LHCN-M2 (cell line): ENCODE measurements at places on chromosomes 4 and X.

- no peak for DNase-seq
Measured at GRCh38 chr4:90293320-90293719, 166.1 kb downstream of the CCSER1 start.

GRCh38 chr4:85788604-85789003 is 313.7 kb downstream of the ARHGAP24 start:
- no peak for DNase-seq

DNA sequence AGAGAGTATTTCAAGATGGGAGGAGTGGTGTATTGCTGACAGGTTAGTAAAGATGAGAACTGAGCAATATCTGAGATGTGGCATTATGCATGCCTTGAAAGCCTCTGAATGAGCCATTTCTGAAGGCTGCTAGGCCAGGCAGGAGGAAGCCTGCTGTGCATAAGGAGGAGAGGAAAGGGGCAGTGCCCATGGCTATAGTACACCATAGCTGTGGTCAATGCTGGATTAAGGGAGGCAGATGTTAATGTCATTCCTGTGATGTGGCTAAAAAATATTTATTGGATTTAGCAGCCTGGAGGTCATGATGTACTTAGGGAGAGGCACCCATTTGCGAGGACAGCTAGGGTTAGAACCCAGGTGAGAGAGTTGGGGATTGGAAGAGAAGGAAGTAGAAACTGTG is 130.0 kb upstream of the LNX1 start:
- DNase-seq: peak; percentile 82

DNA sequence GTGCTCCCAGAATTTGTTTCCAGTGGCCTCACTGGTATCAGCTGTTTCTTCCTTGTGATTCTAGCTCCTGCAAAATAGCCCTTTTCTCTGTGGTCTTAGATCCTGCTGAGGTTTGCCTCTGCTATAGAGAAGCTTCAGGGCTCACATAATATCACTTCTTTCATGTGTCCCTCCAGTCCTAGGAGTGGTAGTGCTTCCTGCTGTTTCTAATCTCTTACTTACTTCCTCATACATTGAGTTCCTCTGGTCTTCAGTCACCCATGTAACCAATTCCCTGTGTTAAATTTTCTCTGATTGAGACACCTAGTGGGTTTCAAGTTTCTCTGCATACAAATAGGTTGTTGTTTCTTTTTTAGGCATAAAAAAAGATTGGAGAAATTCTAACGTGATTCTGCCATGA is 1567.9 kb downstream of the ARAP2 start:
- DNase-seq: no peak

- no peak for DNase-seq
Measured at GRCh38 chrX:68897118-68897945, 68.5 kb downstream of the EFNB1 start.

GRCh38 chr4:30744957-30745640 is 24.9 kb downstream of the PCDH7 start:
- DNase-seq: peak; percentile 69

DNA sequence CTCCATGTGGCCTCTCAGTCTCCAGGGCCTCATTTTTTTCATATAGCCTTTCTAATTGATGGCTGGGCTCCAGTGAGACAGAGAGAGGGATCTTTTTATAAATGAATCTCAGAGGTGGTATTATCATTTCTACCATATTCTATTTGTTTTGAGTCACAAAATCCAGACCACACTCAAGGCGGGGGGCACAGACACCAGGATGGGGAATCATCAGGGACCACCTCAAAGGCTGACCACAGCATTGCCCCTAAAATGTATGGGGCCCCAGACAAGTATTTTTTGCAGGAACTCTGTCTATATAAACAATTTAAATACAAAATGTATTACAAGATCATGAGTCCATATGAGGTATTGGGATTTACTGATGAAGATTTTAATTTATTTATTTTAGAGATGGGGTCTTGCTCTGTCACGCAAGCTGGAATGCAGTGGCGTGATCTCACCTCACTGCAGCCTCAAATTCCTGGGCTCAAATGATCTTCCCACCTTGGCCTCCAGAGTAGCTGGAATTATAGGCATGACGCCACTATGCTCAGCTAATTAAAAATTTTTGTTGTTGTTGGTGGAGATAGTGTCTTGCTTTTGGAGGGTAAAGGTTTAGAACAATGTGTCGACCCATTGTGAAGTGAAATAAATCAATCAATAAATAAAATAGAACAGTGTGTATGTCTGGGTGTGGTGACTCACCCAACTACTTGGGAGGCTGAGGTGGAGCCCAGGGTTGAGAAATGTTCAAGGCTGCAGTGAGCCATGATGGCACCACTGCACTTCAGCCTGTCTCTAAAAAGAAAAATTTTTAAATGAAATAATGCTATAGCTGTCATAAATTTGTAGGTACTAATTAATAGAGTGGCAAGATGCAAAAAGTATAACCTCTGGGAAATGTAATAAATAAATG is 29.4 kb downstream of the WDR13 start:
- DNase-seq: no peak

- DNase-seq: no peak
Measured at GRCh38 chr4:184898793-184899192, 73.0 kb upstream of the ACSL1 start.

DNA sequence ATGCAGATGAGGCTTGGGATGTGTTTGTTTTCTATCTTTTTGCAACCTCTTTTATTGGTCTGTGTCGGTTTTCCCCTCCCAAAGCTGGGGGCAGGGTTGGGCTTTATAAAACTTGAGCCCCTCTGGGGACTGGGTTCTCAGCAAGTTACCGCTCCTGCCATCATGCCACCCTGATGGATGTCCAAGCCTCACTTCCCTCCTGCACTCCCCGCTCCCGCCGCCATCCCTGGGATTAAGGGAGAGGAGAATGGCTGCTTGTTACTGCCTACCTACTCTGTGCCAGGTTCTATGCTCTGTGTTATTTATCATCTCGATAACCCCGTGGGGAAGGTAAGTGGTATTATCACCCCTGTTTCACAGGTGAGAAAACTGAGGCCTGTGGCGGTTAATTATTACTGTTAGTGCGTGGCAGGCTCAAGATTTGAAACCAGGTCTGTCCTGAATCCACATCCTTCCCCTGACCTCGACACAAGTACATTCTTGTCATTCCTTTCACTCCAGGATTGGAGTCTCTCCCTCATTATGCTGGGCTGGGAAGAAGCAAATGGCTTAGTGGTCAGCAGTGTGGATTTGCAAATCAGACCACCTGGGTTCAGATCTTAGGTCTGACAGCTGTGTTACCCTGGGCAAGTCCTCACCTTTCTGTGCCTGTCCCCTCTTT is 4.5 kb downstream of the UBA1 start:
- DNase-seq: peak; percentile 42

- peak; percentile 81 for DNase-seq
Measured at GRCh38 chr4:1842993-1843448, 12.9 kb downstream of the LETM1 start.

DNA sequence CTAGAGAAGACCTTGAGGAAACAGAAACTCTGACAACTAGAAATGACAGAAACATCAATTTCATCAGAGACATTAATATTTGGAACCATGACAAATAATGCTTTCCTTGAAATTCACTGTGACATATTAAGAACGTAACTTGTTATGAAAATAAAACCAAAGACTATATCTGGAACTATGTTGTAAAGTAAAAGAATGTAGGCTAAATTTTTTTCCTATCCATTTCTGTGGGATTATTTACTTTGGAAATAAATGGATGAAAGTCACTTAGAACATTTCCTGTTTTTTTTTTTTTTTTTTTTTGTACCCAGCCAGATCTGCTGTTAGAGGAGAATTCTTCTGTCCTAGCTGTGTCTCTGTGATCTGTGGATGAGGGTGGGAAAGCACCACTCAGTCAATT is 255.9 kb downstream of the SPRY1 start:
- no peak for DNase-seq

GRCh38 chr4:151564321-151564720 is 155.3 kb downstream of the FHIP1A start:
- no peak for DNase-seq

DNA sequence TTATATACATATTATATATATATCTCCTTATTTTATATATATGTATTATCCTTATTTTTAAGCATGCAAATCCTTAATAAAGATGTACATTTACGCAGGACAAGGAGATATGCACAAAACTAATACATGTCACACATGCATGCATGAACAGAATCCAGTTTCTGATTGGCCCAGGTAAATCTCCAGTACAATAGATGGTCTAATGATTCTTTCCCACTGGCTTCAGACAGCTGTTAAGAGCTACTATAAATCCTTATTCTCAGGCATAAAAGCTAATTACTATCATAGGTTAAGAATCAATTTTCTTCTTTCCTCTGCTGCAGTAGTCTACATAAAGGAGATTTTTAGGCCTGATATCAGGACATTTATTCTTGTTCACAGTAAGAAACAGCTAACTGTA is 689.8 kb downstream of the KCTD8 start:
- DNase-seq: no peak

GRCh38 chr4:54863571-54864255 is 206.0 kb downstream of the KIT start:
- DNase-seq: no peak

DNA sequence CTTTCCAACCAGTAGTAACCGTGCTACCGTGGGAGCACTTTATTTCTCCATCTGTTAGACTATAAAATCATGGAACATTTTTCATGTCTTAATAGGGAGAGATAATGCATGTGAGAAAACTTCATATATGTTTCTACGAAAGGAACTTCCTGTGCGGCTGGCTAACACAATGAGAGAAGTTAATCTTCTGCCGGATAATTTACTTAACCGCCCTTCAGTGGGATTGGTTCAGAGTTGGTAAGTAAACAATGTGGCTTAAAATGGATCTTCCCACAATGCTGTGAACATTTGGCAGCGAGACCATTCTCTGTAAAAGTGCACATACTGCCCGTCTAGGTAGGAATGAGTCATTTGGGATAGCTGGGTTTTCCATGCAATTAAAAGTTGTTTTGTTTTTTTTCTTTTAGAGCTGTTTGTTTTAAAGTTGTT is 29.6 kb downstream of the PDK3 start:
- peak; percentile 55 for DNase-seq

DNA sequence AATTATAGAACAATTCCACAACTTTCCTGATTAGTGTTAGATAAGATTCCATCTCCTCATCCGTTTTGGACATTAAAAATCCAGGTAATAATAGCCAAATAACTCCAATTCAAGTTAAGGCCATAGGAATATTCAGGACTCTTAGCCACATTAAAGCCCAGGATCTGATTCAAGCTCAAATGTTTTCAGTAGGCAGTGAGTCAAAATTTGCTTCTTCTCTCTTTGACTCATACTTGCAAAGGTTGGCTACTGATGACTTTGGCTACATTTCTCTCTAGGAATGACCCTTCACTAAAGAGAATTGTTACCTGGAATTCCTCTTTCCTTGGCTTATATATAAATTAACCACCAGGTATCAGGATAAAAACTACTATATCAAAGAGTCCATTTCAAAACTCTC is 354.9 kb upstream of the HS3ST1 start:
- DNase-seq: no peak

DNA sequence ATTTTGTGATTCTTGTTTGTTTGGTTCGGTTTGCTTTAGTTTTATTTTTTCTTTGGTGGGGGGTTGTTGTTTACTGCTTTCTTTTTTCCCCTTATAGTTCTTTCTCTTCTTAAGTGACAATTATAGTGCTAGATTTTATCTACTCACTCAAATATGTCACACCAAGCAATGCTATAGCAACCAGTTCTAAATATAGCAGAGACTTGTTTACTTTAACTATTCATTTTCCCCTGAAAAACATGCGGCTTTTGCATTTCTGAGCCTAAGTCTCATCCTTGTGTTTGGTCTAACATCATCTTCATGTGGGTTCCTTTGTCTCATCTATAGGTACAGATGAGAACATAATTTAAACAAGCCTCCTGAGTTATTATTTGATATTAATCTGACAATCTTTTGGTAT is 676.6 kb downstream of the FAT4 start:
- peak; percentile 23 for DNase-seq

DNA sequence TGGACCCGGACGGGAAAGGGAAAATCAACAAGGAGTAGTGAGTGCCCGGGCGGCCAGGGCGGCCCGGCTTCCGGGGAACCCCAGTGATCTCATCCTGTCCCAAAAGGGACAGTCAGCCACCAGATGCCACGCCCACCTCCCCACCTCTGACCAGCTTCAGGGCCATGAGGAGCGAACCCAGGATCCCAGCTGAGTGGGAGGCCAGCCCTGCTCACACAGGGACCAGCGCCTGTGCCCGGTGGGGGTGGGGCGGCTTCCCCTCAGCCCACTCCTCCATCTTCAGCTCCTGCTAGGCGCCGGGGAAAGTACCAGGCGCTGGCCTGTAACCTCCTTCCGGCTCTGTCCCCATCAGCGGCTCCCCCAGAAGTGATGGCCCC is 6.2 kb downstream of the MYL5 start:
- no peak for DNase-seq

DNA sequence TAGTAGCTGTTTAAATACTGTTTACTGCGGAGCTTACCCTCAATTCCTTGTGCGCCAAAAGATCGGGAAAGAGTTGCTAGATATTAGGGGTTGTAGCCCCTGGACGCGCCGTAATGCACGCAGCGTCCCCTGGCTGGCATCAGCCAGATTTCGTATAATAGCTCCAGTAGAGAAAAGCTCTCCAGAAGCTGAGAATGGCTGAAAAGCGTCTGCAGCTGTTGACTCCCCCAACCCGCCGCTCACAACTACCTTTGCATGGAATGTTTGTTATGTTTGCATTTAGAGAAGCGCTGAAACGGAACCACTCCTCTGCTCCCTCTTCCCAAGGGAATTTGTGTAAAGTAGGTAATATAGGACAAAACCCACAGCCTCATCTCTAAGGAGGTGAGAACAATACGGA is 3.7 kb downstream of the DOCK11 start:
- no peak for DNase-seq

- DNase-seq: no peak
Measured at GRCh38 chr4:137363496-137363895, 168.8 kb downstream of the PCDH18 start.

DNA sequence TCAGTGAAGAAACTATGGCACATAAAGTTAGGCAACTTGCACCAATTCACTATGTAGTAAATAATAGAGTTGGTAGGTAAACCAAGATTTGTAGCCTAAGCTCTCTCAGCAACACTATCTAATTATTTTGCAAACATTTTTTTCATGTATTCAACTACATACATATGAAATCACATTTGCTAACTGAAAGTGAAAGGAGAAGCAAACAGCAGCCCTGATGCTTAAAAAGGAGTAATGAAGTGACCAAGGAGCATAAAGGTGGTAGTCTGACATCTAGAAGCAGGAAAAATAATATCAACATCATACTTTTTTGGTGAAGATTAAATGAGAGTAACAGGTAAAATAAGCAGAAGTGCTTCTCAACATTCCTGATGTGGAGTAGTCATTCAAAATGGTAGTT is 603.7 kb downstream of the GRXCR1 start:
- no peak for DNase-seq
